ENCODE measurements at places on chromosomes 12 and 14.

DNA sequence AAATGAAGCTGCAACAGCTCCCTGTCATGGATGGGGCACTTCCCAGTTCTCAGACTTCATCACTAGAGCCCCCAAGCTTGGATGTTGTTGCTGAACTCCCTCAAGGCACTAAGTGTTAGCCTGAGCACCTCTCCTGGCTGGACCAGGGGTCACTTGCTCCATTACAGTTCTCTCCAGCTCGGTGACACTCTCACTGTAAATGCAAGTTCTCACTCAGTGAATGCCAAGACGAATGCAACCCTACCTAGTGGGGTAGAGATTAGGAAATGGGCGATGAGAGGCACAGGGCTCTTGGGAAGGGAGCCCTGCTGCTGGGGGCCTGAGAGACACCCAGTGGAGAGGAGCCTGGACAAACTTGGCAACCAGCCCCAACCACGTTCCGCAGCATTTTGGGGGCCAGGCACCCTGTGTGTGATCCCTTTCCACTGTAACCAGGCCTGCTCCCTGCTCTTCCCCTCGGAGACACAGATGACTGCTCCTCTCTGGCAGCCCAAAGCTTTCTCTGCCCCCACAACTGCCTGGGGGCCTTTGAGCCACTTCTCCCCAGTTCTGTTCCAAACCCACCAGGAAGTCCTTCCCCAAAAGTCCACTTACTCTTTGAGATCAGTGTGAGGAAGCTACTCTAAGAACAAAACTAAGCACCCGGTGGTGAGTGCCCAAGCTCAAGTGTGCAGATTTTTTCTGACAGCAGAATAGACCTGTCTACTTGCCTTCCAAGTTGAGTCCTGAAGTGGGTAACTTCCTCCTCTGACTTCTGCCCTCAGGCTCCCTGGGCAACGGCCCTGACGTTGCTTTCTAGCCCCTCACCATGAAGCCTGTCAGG, 8.0 kb upstream of the SELPLG start:
- no peak for DNase-seq

GRCh38 chr12:77888611-77889010, 57.9 kb downstream of the NAV3 start:
- DNase-seq: no peak

GRCh38 chr12:51522696-51523095, 68.3 kb upstream of the SCN8A start:
- DNase-seq: no peak

DNA sequence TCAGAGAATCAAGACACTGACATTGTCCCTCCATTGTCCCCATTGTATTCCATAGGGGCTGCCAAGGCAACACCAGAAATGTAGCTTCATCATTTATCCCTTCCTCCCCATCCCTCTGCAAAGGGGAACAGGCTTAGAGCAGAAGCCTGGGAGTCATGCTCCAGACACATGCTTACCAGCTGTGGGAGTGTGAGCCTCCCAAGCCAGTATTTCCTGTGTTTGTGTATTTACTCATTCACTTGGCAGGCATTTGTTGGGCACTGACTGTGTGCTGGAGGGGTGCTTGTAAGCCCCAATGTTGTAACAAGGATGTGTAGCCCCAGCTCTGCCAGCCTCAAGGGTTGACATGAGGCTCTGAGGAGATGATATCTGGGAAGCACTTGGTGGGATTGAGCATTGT, 46.0 kb upstream of the TCL1A start:
- no peak for DNase-seq

- no peak for DNase-seq
These were observed 127.6 kb downstream of the ANO6 start for GRCh38 chr12:45343269-45344051.

- no peak for DNase-seq
These were observed 845.7 kb downstream of the SLC16A7 start for GRCh38 chr12:60441577-60441976.

DNA sequence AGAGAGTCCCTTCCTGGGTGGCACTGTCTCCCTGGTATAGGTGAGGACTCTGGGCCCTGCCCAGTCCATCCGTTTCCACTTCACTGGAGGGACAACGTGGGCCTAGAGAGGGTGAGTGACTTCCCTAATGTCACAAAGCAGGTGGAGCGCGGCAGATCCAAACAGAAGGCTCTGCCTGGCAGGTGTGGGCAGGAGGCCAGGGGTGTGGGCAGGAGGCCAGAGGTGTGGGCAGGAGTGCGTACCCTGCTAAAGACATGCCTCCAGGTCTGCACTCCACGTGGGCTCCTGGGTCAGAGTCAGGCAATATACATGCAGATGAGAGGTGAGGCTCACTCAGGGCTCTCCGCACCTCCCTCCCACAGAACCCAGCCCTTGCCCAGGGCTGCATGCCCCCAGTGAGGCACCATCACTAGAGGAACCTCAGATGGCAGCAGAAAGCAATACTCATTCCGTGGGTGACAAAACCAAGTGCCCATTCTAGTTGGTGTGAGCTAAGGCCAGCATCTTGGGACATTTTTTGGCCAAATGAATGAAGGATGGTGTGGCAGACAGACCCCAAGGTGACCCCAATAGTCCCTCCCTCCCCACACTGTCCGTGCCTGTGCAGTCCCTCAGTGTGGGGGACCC, 271.6 kb upstream of the RTL1 start:
- DNase-seq: no peak

GRCh38 chr12:80861641-80862378, 75.9 kb downstream of the LIN7A start:
- DNase-seq: no peak

DNA sequence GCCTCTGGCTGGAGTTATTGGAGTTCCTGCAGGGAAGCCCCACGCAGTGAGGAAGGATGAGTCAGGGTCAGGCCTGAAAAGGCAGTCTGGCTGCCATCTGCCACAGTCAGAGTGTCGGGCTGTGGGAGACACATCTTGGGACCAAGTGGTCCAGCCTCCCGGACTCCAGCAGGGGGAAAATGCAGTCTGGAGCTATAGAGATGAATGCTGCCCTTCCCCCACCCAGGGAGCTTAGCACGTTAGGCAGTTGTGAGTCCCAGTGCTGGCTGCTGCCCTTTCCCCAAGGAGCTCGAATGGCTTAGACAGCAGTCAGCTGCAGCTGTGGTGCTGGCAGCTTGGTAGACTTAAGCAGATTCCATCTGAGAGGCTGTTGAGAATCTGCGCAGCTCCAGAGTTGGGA, 8.2 kb upstream of the NTS start:
- no peak for DNase-seq

- no peak for DNase-seq
These were observed 78.6 kb downstream of the CLMN start for GRCh38 chr14:95240859-95241813.

DNA sequence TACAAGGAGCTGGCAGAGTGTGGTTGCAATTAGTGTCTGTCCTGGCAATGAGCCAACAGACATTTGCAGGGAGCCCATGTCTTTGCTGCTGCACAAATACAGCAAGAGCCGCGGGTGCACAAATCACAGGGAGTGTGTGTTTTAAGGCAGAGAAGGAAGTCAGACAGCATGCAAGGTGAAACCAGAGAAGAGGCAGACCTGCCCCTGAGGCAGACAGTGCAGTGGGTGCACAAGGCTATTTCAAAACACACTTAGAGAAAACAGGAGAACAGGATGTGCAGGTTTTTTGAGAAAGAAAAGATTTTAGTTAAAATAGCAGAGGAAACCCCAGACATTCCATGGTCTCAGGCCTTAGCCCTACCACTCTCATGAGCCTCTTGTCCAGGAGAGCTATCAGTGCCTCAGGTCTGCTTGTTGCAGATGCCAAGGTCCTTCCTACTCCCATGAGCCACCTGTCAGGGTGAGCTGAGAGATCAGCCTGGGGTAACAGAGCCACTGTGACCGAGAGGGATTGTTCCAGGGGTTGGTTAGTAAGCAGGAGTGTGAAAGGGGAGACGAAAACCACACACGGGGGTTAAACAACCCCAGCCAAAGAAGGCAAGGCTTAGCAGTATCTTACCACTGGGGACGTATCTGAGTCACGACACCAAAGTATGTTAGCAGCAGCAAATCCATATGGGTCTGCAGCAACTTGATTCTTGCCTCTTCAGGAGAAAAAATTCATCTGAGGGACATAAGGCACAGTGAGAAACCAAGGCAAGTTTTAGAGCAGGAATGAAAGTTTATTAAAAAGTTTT, 78.1 kb downstream of the C14orf132 start:
- no peak for DNase-seq

DNA sequence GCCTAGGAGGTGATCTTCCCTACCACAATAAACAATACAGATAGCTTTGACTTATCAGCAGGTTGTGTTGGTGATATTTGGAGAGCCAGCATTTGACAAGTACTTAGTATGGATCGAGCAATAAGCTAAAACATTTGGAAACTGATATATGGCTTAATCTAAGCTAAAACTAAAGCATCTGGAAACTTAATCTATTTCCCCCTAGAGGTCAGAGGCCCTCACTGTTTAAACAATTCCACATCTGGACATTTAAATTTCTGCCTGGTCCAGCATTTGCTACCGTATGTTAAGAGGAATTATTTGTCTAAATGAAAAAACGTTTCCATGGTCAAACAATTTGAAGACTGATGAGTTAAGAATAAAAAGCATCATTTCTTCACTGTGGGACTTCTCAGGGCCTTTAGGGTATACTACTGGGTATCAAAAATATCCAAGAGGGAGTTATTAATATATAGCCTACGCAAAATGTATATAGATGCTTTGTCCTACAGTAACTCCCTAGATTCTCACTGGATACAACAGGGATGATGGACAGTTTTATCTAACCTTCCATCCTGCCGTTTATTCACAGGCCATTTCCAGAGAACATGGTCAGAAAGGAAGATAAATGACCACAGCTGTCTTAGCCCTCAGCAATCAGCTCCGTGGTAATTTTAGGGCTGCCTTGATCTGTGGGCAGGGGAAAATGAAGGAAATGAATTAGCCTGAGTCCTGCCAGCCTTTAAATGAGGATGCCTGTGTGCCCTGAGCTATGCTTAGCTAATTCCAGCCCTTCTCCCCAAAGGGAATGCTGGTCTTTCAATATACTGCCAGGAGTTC, 135.4 kb upstream of the NUDT4 start:
- no peak for DNase-seq

- DNase-seq: no peak
These were observed 414.5 kb downstream of the PCNX1 start for GRCh38 chr14:71321574-71322315.

- no peak for DNase-seq
These were observed 114.3 kb downstream of the DIP2B start for GRCh38 chr12:50618864-50619609.

- DNase-seq: no peak
These were observed 170.5 kb downstream of the NDUFA12 start for GRCh38 chr12:94832780-94833681.

GRCh38 chr14:51552275-51552674, 99.4 kb upstream of the FRMD6 start:
- DNase-seq: no peak

DNA sequence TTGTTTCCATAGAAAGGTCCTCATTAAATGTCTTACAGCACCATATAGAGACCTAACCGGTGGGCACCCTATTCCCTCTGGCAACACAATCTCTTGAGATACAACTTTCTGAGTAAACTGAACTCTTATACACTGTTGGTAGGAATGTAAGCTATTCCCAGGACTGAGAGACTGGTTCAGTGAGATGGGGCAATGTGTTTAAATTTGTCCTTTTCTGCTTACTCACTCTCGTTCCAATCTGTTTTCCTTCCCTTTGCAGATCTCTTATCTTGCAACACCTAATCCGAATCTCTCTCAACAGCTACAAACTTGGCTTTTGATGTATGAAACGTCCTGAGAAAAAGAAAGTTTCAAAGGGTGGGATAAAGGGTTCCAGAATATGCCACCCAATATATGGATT, 26.1 kb upstream of the ETV6 start:
- no peak for DNase-seq

DNA sequence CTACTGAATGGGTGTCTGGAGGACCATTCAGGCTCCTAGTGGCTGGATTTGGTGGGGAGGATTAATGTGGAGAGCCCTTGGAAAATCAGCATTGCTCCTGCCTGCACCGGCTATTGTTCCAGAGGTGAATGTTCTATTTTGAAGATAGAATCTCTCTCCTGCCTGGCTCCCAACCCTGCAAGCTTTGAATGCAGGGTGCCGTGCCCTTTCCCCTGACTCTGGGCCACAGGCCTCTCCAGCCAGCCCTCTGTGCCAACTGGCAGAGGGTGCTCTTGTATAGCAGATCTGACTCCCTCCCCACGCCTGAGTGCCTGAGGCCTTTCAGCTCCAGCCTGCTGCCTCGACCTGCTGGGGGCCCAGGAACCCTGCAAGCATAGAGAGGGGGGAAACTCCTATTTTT, 106.8 kb downstream of the TMEM260 start:
- no peak for DNase-seq

GRCh38 chr12:49615725-49616124, 7.6 kb upstream of the PRPF40B start:
- no peak for DNase-seq

DNA sequence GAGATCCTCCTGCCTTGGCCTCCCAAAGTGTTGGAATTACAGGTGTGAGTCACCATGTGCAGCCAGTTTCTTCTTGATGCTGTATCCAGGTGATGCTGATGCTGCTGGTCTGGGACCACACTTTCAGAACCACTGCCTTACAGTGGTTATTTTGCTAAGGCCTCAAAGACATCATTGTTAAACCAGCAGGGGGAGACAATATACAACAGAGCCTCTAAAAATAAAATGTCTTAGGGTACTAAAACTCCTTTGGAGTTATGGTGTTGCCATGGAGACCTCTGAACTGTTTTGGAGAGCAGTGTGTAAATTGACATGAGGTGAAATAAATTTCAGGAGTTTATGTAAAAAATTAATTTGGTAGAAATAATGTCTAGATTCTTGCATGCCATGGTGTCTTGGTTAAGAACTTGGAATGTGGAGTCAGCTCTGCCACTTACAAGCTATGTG, 1.1 kb upstream of the ARG2 start:
- DNase-seq: no peak

- no peak for DNase-seq
These were observed 19.4 kb downstream of the FUT8 start for GRCh38 chr14:65431951-65432350.

GRCh38 chr12:69837657-69838415, 12.8 kb downstream of the MYRFL start:
- DNase-seq: no peak

DNA sequence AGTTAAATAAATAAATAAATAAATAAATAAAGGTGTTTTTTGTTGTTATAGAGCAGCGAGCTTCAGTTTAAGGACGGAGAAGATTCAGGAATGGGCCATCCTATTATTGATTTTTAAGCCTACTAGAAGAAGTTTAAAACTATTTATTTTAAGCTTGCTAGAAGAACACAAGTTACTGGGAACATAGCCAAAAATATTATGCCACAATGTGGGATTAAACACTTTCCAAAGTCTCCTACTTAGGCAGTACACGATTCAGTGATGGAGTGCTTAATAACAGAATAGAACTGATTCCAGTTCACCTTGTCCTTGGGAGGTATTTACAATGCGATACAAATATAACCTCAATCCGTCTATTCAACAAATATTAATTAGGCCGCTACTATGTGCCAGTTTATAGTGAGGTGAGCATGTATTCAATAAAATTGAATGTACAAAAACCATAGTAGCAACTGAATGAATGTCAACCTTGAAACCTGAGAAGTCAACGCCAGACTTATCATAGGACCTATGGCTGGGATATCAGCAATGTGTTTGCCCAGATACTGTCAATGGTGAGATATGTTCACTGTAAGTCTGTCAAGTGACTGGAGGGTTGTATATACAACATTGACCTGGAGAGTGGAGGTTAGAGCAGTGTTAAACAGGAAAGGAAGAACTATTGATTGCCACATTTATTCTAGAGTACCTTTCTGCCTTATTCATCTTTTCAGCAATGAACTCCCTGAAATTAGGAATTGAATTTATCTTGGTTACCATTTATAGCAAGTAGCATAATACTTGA, 486.4 kb downstream of the TMTC2 start:
- no peak for DNase-seq
